ENCODE measurements at places on chromosomes 13 and 19.

DNA sequence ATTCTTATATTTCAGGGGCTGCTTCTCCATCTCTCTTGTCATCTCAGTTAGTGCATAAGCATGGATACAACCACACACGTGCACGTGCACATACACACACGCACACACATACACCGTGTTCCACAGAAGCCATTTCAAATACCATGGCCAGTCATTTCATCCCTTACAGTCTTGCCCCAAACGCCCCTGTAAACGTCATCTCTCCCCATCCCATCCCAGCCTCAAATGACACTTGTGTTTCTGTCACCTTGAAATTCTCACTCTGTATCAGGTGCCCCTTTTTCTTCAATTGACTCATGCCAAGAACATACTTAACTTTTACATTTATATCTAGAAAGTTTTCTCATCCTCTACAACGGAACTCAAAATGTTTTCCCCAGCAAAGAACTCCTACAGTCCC is 220.5 kb downstream of the IRS2 start:
- DNase-seq: no peak

DNA sequence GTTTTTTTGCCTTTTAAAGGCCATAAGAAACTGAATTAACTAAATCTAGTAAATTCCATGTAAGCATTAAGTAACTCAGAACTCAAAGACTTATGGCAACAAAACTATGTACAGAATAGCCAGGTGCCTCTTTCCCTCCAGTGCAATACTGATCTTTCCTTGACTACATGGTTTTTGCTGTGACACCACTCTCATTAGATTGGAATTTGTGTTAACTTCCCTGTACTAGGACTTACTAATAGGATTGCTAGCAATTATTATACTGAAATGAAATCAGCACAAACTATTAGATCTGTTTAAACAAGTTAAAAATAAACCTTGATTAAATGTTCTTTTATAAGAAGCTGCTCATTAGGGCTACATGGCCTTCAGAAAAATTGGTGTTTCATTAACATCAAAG is 96.3 kb downstream of the DACH1 start:
- no peak for DNase-seq

GRCh38 chr19:7006135-7006704 is 15.0 kb downstream of the MBD3L2B start:
- DNase-seq: no peak

GRCh38 chr19:58059671-58060078 is 593 bp downstream of the ZNF135 start:
- no peak for DNase-seq

DNA sequence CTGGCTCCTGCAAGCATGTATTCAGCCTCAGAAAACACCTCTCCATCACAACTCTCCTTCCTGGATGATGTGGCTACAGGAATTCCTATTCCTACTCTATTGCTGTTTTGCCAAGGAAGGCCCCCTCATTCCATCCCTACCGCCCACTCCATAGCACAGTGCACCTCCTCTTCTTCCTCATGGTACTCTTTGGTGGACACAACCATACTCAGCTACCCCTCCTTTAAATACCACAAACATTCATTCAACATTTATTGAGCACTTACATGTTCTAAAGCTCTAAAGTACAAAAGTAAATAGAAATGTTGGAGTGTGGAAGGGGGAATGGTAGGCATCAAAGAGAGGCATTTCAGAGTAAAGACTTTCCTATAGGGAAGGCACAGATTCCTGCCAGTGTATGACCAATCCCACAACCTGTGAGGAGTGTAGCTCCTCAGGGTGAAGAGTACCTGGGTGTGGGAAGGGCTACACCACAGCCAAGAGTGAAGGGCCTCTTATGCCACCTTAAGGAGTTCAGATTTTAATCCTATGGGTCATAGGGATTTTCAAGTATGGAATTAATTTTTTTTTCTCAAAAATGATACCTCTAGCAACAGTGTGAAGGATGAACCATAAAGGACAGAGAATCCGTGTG is 42.5 kb downstream of the STARD13 start:
- DNase-seq: no peak

DNA sequence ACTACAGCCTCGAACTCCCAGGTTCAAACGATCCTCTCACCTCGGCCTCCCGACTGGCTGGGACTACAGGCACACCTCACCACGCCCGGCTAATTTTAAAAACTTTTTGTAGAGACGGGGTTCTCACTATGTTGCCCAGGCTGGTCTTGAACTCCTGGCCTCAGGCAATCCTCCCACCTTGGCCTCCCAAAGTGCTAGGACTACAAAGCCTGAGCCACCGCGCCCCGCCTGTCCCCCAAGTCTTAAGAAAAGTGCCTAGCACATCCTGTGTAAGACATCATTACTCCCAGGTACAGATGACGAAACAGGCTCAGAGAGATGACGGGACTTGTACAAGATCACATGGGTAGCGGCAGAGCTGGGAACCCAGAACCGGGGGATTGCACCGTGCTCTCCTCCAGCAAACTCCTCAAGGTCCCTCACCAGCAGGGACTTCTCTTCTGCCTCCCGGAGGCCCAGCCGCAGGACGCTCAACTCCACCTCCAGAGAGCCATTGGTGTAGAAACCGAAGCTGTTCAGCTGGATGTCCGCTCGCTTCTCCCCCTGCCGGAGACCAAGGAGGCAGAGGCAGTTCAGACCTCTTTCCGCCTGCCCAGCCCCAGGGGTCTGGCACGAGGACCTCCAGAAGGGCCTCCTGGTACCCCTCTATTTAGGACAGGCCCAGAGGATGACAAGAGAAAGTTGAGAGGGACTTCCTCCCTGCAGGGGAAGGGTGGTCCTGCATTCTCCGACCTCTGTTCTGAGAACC is 1.0 kb downstream of the GPR108 start:
- DNase-seq: peak; percentile 56

DNA sequence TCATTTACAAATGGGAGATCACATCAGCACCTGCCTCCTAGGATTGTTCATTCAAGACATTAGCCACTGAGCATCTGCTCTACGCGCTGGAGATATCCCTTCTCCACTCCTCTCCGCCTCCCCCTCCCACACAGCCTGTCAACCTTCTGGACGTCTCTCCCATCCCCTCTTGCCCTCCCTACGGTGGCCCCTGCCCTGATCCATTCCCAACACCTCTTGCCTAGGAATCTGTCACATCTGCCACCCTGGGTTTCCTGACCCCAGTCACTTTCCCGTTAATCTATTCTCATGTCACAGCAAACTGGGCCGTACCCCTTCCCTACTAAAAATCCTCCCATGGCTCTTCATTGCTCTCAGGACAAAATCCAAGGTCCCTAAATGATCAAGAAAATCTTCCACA is 10.3 kb downstream of the DYRK1B start:
- no peak for DNase-seq

- DNase-seq: no peak
Measured at GRCh38 chr13:24038405-24038804, 122.1 kb upstream of the SPATA13 start.

DNA sequence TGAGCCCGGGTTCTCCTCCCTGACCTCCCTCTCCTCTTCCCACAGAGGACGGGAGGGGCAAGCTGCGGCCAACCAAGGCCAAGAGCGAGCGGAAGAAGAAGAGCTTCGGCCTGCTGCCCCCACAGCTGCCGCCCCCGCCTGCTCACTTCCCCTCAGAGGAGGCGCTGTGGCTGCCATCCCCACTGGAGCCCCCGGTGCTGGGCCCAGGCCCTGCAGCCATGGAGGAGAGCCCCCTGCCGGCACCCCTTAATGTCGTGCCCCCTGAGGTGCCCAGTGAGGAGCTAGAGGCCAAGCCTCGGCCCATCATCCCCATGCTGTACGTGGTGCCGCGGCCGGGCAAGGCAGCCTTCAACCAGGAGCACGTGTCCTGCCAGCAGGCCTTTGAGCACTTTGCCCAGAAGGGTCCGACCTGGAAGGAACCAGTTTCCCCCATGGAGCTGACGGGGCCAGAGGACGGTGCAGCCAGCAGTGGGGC is 162.2 kb downstream of the KDM4B start:
- peak; percentile 26 for DNase-seq

- DNase-seq: no peak
Measured at GRCh38 chr13:33186861-33187291, 98.7 kb downstream of the STARD13 start.

- DNase-seq: no peak
Measured at GRCh38 chr19:19602713-19603324, 15.7 kb downstream of the PBX4 start.

- no peak for DNase-seq
Measured at GRCh38 chr19:36527873-36528193, 238 bp downstream of the ZNF260 start.

- no peak for DNase-seq
Measured at GRCh38 chr13:55418095-55418494, 1722.6 kb upstream of the PRR20A start.

DNA sequence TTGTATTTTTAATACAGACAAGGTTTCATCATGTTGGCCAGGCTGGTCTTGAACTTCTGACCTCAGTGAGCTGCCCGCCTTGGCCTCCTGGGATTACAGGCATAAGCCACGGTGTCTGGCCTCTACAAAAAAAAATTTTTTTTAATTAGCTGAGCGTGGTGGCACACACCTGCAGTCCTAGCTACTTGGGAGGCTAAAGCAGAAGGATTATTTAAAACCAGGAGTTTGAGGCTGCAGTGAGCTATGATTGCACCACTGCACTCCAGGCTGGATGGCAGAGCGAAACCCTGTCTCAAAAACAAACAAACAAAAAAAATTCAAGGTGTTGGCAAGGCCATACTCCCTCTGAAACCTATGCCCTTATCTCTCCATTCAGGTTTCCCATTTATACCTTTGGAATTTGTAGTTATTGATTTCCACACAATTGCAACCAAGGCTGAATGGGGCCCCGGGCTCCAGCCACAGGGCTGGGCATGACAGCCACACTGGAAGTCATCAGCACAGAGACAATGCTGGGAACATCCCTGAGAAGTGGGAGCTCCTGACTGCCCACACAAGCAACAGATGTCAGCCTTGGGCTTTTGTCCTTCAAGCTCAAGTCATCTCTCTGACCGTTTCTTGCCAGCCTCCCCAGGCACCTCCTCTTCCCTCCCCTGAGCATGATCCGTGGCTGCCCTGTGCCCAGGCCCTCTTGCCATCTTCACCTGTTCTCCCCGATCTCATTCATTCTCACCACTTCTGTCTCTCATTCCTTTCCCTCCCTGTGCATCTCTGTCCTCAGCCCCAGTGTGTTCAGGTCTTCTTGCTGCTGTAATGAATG is 27.2 kb upstream of the CALM3 start:
- no peak for DNase-seq

- no peak for DNase-seq
Measured at GRCh38 chr13:97411984-97412383, 22.0 kb upstream of the RAP2A start.

GRCh38 chr19:709965-710571 is 1.3 kb downstream of the PALM start:
- no peak for DNase-seq

DNA sequence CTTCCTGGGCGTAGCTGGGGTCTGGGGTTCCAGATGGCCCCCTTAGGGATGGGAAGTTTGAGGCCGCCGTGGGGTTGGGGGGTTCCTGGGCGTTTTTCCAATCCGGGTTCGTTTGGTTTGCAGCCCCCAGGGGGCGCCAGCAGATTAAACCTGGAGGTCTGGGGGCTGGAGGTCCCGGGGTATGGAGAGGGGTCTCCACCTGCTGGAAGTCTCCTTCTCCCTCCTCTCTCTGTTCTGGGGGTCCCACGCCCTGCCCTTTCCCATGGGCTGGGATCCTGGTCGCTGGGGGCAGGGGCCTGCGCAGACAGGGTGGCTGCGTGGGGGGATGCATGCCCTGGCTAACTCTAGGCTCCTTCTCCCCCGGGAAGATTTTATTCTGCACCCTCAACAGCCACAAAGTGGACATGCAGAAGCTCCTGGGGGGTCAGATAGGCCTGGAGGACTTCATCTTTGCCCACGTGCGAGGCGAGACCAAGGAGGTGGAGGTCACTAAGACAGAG is 899 bp downstream of the GIPC3 start:
- peak; percentile 50 for DNase-seq

GRCh38 chr13:101486708-101487437 is 34.4 kb downstream of the ITGBL1 start:
- no peak for DNase-seq

DNA sequence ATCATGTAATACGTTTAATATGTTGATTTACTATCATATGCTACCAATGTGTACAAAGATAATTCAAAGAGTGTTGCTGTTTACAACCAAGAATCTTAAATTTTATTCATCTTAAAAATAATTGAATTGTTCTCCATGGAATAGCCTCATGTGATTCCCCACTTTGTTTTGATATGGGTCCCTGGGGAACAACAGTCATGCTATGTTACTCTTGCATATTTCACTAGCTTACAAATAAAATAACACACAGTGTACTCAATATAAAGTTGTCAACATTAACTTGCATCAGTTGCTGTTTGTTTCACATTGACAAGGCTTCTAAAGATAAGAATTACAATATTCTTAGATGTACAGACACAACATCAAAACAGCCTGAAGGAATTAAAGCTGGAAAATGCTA is 2.3 kb downstream of the ENOX1 start:
- no peak for DNase-seq

DNA sequence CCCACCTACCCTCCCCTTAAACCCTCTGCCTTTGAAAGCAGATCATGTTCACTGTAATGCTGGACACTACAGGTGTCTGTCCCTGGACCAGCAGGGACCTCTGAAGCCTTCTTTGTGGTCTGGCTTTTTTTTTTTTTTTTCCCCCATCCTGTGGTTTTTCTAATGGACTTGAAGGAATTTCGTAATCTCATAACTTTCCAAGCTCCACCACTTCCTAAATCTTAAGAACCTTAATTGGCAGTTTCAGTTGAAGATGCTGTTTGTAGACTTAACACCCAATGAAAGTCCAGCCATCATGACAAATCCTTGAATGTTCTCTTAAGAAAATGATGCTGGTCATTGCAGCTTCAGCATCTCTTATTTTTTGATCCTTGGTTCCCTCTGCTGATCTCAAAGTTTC is 45.0 kb upstream of the LRCH1 start:
- DNase-seq: no peak

GRCh38 chr19:18645035-18645511 is 8.2 kb downstream of the KLHL26 start:
- DNase-seq: no peak

GRCh38 chr19:19662344-19662743 is 1.1 kb downstream of the ATP13A1 start:
- no peak for DNase-seq

Measured in activated CD4-positive, alpha-beta T cell treated with anti-CD3 and anti-CD28 coated beads for 4 hours (primary cell).